NCI-H1105 (cell line): ENCODE measurements at places on chromosomes 5 and 9.

DNA sequence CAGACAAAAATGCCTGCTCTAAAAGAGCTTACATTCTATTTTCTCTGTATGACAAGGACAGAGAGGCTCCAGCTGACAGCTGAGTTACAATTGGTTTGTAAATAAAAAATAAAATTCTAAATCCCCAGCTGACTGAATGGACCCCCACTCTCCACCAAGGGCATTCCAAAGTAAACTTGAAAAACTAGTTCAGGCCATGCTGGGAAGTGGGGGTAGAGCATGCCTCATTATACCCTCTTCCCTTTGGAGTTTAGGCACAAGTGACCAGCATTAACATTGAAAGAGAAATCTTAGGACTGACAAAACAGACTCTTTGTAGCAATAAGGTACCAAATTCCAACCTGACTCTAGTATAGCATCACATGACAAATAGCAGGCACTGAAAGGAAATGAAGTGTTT is 31.0 kb downstream of the KIF4B start:
- DNase-seq = no peak

DNA sequence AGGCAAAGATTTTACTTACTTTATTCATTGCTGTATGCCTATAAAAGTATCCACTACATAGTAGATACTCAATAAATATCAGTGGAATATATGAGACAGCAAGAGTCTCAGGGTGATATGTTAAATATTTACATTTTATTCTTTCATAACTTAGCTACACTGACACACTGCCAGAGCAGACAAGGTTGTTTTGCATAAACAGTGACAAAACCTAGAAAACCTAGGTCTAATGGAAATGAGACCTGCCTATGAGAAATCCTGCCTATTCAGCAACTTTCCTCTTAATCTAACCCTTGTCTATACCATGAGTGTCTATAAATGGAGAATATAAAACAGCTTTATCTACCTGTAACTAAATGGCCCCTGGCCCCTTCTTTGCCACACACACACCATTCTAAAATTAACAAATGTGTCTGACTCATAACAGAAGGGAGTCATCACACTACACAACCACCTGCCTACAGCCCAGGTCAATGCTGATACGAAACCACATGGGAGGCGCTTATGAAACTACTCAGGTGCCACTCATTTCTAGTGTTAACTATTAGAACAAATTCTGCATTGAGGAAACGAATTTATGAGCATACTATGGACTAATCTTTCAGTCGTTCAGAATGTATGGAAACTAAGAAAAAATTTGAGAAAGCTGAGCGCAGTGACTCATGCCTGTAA is 60.3 kb downstream of the UBAP2 start:
- no peak for DNase-seq

GRCh38 chr9:83070261-83070660 is 7.3 kb upstream of the RASEF start:
- DNase-seq = no peak

- no peak for DNase-seq
These were observed 21.4 kb downstream of the KLHL3 start for GRCh38 chr5:137714494-137714893.

DNA sequence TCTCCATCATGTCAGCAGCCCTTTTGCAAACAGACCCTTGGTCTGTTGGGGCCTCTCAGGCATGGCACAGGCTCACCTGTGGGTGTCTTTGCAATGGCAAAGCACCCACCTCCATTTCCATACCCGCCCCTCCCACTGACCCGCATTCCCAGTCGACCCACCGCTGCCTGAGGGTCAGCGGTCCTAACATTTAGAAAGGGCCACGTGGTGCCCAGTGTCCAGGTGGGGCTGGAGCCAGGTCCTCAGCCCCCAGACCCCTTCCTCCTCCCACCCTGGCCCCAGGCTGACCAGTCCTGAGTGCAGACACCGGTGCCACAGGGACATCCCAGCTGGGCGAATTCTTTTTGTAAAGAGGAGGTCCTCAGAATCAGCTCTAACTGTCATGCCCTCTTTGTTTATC is 43.3 kb upstream of the CEP72 start:
- no peak for DNase-seq

- DNase-seq = no peak
These were observed 47.4 kb upstream of the VLDLR start for GRCh38 chr9:2574203-2574602.

DNA sequence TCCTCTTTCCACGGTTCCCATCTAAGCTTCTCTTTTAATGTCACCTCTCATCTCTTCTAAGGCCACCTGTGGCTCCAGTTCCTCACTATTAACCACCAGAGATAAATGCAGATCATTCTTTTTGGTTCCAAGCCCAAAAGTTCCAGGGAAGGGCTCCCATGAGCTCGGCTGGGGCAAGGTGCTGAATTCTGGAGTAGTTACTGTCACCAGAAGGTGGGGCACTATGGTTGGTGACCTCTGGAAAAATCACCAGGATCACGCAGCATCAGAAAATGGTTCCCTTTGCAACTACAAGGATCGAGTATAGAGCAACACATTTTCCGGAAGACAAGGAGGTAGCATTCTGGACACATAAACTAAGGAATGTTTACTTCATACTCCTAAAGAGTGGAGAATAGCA is 528.7 kb upstream of the DAP start:
- DNase-seq = no peak

DNA sequence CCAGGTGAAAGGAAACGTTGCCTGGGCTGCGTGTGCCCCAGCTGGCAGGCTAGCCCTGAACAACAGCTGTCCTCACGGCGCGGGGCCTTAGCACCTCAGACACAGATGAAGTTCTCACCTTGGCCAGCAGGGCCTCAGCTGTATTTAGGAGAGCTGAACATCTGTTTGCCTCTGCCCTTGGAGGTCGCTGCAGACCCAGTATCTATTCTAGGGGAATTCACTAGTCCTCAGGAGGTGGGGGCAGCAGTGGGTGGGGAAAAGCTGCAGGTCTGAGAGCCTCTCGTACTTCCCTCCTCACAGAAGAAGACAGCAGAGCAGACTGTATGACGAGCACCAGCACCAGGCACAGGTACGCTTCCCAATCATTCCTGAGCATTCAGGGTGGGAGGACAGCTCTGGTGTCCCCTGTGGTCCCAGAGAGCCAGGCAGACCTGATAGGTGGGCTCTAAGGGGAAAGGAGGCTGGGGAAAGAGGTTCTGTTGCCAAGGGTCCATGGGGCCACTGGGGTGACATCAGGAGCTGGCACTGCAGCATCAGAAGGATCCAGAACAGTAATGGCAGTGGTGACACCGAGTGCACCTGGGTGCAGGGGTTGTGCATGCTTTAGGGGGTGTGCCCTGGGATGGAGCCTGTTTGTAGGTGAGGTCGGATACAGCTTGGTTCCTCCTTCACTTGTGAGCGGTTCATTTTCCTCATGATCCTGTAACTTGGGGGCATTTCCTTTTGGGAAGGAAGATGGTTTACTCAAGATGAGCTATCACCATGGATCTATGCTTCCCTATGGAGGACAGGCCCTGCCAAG is 13.8 kb downstream of the CD74 start:
- no peak for DNase-seq

- no peak for DNase-seq
These were observed 19.6 kb downstream of the FBXO38 start for GRCh38 chr5:148403344-148403743.

GRCh38 chr5:52856564-52856963 is 68.8 kb downstream of the ITGA1 start:
- no peak for DNase-seq

DNA sequence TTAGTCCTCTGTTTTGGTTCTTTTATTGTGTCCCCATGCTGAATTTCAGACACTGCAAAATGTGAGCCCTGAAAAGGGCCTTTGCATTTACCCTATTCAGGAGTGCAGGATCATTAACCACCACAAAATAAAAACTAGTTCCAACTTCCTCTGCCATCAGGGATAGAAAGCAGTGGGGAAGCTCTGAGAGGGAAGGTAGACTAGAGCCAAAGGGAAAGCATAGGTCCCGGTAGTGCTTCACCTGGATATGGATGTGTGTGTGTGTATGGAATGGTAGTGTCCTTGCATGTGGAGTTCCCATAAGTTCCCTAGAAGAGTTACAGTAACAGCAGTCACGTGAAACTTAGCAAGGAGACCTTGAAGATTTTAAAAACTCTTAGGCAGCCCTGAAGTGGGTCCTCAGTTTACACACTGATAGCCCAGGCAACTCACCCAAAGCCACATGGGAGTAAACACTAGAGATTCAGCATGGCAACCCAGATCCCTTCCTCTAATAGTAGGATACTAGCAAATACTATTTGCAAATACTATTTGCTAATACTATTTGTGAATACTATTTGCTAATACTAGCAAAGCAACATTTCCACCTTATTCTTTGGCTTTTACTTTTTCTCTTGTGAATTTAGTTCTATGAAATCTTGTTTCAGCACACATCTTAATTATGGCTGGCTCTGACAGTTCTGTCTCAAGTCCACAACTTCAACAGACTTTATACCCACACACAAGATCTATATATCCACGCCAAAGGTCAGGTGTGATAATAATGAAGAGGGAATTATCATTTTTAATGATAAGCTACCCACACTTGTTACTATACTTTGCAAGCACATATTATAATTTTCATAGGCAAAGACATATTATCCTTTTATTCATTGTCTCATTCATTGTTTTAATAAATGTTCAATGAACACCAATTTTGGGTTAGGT is 70.4 kb upstream of the IFNE start:
- no peak for DNase-seq

GRCh38 chr9:6631207-6631512 is 14.4 kb downstream of the GLDC start:
- no peak for DNase-seq

DNA sequence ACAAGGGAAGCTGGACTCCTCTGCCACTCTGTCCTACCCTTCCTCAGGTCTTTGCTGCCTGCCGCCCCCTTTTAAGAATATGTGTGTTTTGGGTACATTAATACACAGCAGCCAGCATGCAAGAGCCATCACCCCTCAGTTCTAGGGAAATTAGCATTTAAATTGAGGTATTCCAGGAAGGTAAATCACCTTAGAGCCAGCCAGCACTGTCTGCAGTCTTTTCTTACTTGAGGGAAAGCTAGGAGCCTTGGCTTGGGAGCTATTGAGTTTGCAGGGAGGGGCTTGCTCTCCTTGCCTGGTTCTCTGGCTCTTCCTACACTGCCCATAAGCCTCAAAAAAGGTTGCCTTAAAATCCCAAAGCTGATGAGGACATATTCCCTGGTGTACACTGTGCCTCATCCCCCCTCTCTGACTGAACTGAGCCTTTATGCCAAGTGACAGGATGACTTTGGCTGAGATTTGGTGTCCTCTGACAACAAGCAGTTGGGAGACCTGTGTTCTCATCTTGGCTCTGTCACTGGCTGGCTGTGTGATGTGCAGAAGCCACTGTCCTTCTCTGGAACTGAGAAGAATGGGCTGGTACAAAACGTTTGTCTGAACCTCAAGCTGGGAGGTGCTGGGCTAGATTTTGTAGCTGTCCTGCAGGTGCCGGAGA is 54.1 kb downstream of the TRIM32 start:
- no peak for DNase-seq
